ENCODE measurements at places on chromosomes 2 and 18. TPM values are rescaled to one million over a fixed set of nuclear protein-coding genes. Genes with fewer than 3 reads are reported as not detected.

DNA sequence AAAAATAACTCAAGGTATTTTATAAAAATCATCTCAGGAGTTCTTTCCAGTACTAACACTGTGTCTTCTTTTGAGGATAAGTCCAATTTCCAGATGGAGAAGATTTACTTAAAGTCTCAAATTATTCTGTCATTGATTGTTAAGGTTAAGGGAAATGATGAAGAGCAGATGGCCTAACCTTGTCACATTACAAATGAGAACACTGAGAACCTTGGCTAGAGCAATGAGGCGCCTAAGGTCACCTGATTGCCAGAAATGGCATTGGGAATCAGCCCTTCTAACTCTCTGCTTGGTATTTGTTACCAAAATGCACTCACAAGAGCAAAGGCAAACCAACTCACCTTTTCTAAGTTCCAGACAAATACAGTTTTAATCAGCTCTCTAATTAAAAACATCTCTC lies 835.1 kb downstream of the RNF144A start:
- no peaks in the 10 kb centered on the region for H3K36me3 ChIP-seq
- DNase-seq = no peak
- H3K27me3 ChIP-seq = no peaks in the 10 kb centered on the region
- no peak overlapping the region for H3K27ac ChIP-seq

DNA sequence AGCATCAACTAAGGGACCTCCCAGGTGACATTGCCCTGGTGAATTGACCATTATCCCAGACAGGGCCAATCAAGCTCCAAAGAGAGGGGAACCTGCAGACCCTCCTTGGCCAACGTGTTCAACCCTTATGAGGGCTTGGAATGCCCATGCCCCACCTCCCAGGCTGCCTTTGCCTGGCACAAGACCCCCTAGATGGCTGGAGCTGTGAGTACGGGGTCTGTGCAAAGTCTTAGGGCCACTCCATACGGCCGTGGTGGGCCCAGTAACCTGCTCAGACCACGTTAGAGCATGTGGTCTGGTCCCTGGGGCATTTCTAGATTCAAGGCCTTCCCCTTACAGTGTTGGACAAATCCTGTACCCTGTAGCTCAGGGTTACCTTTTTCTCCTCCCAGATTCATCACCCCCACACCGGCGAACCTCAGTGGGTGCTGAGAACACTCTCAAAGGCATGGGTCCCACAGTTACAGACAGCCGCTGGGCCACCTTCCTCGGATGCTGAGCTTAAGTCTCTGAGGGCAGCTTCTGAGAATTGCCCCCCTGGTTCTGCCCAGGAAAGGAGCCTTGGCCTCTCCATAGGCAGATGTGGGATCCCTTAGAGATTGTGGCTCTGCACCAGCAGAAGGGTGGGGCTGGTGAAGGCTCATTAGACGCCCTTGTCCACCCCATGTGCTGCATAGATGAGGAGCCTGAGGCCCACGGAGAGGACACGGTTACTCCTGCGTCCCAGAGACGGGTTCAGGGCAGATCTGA lies 18.3 kb upstream of the KCNK3 start:
- H3K27me3 ChIP-seq = peaks cover 24% of the 10 kb centered on the region
- H3K4me3 ChIP-seq = no peak overlapping the region
- H3K27ac ChIP-seq = no peak overlapping the region
- DNase-seq = no peak

DNA sequence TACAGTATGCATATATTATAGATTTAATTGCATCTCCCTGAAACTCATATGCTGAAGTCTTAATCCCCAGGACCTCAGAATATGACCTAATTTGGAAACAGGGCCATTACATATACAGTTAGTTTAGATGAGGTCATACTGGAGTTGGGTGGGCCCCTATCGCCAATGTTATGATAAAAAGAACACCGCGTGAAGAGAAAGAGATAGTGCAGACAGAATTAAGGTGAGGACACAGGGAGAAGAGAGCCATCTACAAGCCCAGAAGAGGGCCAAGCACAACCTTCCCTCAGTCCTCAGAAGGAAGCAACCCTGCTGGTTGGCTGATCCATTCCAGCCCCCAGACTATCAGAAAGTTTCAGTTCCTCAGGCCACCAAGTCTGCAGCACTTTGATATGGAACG lies 311.9 kb upstream of the RAB6C start:
- H3K36me3 ChIP-seq = no peaks in the 10 kb centered on the region
- no peak overlapping the region for H3K4me3 ChIP-seq
- H3K4me1 ChIP-seq = no peaks in the 10 kb centered on the region
- H3K27ac ChIP-seq = no peak overlapping the region
- DNase-seq = no peak

The LIMS3 gene
- 3.2 TPM for total RNA-seq

The ASXL2 gene
- 25.8 TPM for total RNA-seq

The SLC39A10 gene
- 96.2 TPM for total RNA-seq

GRCh38 chr2:136404176-136404575 lies 286.2 kb upstream of the CXCR4 start:
- H3K27me3 ChIP-seq = peaks cover 3% of the 10 kb centered on the region
- no peak for DNase-seq
- no peak overlapping the region for H3K4me3 ChIP-seq
- no peak overlapping the region for H3K27ac ChIP-seq
- H3K36me3 ChIP-seq = no peaks in the 10 kb centered on the region

- H3K4me3 ChIP-seq = no peak overlapping the region
- no peak overlapping the region for H3K27ac ChIP-seq
- no peaks in the 10 kb centered on the region for H3K36me3 ChIP-seq
- no peaks in the 10 kb centered on the region for H3K4me1 ChIP-seq
- DNase-seq = peak; percentile 36
- no peaks in the 10 kb centered on the region for H3K27me3 ChIP-seq
Measured at GRCh38 chr2:126704434-126705160, 48.6 kb downstream of the GYPC start.

DNA sequence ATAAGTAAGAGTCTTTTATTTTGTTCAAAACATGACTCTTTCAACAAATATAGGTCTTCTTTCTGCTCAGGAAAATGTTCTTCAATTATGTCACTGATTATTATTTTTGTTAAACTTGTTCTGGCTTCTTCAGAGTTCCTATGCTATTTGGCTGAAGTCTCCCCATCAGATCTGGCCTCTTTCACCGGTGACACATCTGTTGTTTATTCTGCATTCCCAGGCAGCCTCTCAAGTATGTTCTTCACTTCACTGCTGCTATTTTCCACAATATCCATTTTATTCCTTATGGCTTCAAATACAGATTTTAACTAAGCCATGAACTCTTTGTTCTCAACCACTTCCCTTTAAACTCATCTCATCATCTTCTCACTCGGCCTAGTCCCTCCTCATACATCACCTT lies 45.7 kb downstream of the HDAC4 start:
- no peak overlapping the region for H3K4me3 ChIP-seq
- no peaks in the 10 kb centered on the region for H3K36me3 ChIP-seq
- peak; percentile 19 for DNase-seq
- no peaks in the 10 kb centered on the region for H3K4me1 ChIP-seq

DNA sequence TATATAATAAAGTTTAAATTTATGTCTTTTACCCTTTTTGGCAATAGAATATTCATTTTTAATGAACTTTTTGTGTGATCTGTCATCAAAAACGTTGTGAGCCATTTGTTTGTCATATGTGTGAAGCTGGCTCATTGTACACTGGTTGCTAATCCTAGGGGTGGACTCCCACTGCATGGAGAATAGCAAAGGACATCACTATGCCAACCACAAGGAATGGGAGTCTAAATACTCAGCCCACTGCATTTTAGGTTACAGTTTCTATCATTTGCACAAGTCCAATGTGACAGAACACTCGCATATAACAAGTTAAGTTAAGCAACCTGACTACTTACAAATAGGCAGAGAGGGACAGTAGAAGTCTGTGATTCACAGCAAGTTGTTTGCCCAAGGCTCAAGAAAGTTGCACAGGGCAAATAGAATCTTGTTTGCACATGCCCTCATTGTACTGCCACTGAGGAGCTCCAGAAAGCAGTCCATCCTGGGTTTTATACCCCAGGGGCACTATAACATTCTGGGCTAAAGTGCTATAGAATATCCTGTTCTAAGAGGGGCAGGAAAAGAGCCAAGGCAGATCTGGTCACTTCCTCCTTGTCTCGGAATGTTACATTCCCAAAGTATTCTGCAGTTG lies 545.9 kb upstream of the GCFC2 start:
- H3K4me3 ChIP-seq = no peak overlapping the region
- no peak overlapping the region for H3K27ac ChIP-seq
- no peak for DNase-seq
- H3K27me3 ChIP-seq = no peaks in the 10 kb centered on the region

GRCh38 chr18:74708169-74708568 lies 110.5 kb downstream of the ZNF407 start:
- no peak overlapping the region for H3K4me3 ChIP-seq
- H3K4me1 ChIP-seq = no peaks in the 10 kb centered on the region
- no peaks in the 10 kb centered on the region for H3K36me3 ChIP-seq

DNA sequence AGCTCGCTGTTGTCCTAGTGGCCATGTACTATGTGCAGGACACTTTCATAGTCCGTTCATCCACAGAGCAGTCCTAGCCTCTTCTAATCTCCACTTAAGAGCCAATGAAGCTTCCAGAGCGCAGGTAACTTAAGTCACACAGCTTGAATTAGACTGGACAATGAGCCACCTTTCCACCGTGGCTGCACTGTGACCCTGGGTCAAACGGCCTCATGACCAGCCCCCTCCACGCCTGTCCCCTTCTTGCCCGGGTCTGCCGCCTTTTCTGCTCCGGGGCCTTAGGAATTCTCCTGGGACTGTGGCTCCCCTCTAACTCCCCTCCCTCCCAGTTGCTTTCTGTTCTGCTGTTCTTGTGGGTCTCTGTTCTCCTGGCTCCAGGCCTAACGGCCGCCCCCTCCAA lies 8.4 kb upstream of the PRKCE start:
- no peak overlapping the region for H3K27ac ChIP-seq
- peak overlapping the region; percentile 53 for H3K4me3 ChIP-seq
- H3K36me3 ChIP-seq = no peaks in the 10 kb centered on the region
- H3K27me3 ChIP-seq = peaks cover 38% of the 10 kb centered on the region

The MSGN1 gene
- not detected for total RNA-seq

GRCh38 chr2:154709215-154709614 lies 10.7 kb downstream of the KCNJ3 start:
- H3K4me1 ChIP-seq = no peaks in the 10 kb centered on the region
- no peak overlapping the region for H3K27ac ChIP-seq
- H3K4me3 ChIP-seq = no peak overlapping the region
- no peak for DNase-seq
- H3K27me3 ChIP-seq = no peaks in the 10 kb centered on the region

DNA sequence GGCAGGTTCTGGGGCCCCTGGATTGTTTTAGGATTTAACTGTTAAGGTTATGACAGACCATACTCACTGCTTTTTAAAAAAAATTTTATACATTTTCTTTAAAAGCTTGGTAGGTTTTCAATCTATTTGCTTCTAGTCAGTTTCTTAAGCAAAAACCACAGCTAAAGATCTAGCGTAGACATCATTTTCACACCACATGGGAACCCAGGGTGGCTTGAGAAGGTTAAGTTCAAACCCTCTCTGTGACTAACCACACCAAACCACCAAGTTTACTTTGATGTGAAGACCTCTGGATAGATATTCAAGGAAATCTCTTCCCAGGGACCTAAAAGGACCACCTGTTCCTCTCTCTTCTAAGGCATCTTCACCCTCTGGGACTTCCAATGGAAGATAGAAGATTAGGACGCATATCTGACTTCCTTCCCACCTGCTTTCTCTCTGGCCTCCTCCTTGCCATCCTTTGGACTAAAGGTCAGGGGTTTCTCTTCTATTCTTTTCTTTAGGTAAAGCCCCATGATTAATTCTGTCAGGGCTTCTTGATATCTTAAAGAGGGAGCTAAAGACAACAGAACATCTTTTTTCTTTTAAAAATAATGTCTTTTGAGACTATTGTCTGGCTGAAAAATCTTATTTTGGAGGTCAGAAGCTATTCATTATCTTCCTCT lies 32.3 kb downstream of the FOSL2 start:
- H3K27ac ChIP-seq = no peak overlapping the region
- peaks cover 1% of the 10 kb centered on the region for H3K36me3 ChIP-seq
- H3K27me3 ChIP-seq = no peaks in the 10 kb centered on the region
- DNase-seq = no peak

- DNase-seq = no peak
- no peak overlapping the region for H3K4me3 ChIP-seq
- no peaks in the 10 kb centered on the region for H3K36me3 ChIP-seq
Measured at GRCh38 chr2:121063471-121063870, 221.5 kb downstream of the TFCP2L1 start.
